ENCODE measurements at places on chromosomes 7 and 10.

DNA sequence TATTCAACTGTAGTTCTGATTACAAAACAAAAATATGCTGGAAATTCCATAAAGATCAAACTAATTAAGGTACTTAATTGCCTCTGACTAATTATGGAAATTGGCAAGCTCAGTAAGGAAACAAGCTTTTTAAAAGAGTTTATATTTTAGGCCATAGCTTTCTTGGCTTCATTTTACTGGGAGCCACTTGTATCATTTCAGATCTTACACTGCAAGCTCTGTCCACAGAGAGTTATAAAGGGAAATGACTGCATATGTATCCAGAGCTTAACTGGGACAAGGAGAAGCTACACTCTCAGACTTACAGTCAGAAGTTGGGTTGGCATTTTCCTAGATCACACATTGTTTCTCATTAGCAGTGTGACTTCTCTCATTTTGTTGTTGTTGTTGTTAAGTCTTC lies 92.4 kb downstream of the LRRN3 start:
- DNase-seq: no peak

GRCh38 chr7:145915679-145916078 lies 200.9 kb upstream of the CNTNAP2 start:
- no peak for DNase-seq

DNA sequence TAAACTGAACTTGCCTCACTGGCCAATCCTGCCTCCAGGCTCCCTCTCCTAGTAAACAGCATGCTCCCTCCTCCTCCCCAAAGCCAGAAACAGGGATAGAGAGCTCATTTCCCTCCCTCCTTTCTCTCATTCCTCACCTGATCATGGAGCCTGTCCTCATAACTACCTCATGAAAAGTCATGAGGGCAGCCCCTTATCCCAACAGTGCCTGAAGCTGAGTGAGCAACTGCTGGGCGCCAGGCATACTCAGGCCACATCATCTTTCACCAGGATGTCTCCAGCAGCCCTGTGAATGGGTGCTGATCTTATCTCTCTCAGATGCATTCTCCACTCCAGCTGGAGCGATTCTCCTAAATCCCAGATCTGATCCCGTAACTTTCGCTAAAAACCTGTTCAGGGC lies 307.2 kb downstream of the PRPF18 start:
- DNase-seq: no peak

GRCh38 chr10:44858988-44859387 lies 52.1 kb upstream of the TMEM72 start:
- no peak for DNase-seq

DNA sequence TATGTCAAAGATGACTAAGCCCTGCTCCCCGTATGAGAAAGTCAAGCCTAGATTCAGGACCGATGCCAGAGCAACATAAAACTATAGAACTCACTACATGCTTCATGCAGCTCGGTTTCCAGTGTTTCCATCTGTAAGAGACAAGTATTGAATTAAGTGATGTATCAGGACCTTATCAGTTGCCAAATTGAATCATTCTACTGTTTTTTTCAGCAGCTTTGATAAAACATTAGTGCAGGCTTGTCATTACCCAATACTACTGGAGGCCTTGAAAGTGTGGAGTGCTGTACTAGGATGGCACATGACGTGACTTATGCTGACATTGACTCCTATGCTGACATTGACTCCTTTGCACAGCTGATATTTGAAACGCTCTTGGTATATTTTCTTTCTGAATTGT lies 10.8 kb upstream of the NRP1 start:
- no peak for DNase-seq

- DNase-seq: no peak
Measured at GRCh38 chr7:36814311-36814710, 90.0 kb upstream of the AOAH start.

DNA sequence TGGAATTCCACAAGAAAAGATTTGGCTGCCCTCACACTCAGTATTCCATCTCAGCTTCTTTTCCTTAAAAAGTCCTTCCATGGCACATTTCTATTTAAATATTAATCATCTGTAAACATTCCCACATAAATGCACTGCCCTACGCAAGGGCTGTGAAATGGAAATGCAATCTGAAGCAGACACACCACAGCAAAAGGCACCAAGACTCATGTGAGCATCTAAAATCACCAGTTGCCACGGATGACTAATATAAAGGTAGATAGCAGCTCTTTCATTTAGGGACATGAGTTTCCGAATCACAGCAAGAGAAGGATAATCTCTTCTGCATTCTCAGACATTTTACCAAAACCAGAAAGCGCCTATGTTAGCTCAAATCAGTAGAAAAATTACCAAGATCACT lies 31.6 kb downstream of the COA1 start:
- DNase-seq: no peak

DNA sequence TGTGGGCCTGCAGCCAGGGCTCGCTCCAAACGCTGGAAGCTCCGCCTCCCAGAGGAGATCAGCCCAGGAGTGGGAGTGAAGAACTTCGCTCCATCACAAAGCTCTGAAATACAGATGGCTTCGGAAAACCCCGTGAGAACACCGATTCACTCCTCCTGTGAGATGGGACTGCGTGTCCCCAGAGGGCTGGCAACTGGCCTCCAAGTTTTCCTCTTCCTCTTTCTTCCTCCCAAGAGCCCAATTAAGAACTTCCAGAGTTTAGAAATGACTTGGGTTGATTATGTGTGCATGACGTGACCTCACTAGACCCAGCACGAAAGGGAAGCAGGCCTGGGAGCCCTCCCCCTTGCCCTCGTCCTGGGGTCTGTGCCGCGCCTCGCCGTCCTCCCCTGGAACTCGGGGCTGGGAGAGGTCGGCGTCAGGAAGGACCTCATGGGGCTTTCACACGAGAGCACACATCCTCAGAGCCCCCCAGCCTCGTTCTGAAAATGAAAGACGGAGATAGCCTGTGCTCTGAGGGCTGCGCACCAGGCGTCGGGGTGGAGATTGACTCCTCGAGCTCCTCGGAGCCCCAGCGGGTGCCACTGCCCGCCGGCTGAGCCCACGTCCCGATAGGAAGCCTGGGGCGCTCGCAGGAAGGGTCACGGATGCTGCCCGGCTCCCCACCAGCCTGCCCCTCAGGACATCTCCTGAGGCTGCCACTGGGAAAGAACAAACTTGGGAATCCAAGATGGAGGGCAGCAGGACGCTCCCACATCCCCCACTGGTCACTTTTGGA lies 37.8 kb downstream of the PTPRN2 start:
- no peak for DNase-seq

DNA sequence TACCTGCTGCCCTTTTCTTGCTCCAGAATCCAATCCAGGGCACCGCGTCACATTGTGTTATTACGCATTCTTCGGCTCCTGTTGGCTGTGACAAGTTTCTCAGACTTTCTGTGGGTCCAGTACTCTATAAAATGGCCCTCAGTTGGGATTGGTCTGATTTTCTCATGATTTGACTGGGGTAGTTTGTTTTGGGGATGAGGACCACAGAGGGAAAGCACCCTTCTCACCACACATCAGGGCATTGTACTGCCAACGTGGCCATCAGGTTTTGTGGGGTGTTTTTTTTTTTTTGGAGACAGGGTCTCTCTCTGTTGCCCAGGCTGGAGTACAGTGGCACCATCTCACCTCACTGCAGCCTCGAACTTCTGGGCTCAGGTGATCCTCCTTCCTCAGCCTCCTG lies 17.0 kb upstream of the ORAI2 start:
- no peak for DNase-seq

DNA sequence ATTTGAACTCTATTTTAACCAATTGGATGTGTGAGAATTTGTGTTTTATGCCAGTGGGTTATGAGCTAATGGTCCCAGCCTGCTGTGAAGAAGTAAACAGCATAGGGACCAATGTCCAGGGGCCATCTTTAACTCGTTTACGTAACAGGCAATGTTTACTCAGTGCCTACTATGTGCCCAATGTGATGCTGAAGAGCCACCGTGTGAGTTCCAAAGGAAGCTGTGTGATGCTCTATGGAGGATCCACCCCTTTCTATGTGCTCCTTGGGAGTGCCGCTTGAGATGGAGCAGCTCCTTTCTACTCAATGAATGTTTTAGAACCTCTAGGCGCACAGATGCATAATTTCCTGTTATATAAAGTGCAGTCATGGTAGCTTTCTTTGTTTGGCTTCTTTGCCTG lies 21.3 kb downstream of the DYNC1I1 start:
- DNase-seq: no peak

DNA sequence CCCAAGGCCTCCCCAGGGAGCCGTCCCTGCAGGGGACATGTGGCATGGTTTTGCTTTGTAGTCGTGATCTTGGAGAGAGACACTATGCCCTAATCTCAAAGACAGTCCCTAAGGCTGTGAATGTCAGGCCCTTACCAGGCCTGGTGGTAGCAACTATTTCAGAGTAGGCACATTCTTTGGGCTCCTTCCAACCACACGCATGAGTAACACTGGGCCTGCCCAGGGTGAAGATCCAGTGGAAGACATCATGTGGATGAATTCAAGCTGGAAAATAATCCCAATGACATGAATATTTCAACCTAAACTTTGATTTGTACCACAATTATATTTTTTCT lies 39.5 kb upstream of the INSIG1 start:
- DNase-seq: no peak

- peak; percentile 80 for DNase-seq
Measured at GRCh38 chr7:55438757-55439525, 73.8 kb downstream of the LANCL2 start.

GRCh38 chr7:954330-955238 lies at the start of gene ADAP1:
ADAP1 (minus strand) TSS chr7:954680; CDS start chr7:954477, 203 bp downstream.
- DNase-seq: peak; percentile 49

DNA sequence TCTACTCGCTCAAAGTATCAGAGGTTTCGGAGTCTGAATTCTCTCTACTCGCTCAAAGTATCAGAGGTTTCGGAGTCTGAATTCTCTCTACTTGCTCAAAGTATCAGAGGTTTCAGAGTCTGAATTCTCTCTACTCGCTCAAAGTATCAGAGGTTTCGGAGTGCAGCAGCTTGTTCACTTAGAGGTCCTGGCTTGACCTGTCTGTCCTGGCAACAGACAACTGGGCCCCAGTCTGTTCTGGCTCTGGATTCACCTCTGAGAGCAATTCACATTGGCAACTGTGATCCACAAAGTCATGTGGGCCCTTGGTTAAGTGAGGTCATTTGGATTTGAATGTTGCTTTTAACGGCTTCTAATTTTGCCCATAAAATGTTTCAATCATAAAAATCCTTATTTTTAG lies 63.9 kb upstream of the ST8SIA6 start:
- no peak for DNase-seq

DNA sequence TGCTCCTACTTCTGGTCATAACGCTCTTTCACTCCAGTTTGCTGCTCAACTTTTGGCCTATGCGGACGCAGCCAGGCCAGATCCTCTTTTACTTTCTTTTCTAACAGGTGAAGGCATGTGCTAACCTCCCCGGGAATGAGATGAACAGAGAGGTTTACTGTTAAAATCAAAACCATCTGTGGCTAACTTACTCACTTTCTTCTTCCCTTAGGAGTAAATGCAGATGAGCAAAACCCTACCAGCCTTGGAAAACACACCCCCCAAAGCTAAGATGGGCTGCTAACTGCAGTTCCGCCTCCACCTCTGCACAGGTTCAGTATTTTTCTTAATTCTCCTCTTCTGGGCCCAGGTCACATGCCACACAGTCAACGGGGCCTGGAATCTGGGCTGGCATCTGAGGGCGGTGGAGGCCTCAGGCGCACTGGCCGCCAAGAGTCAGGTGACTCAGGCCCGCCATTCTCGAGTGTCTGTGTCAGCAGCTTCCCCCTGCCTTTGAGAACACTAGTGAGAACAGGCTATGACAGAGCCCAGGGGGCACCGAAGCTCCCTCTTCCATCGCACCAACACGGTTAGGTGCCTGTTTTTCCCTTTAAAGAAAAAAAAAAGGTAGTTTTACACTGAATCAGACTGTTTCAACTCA lies 11.1 kb downstream of the FAM53B start:
- DNase-seq: no peak

DNA sequence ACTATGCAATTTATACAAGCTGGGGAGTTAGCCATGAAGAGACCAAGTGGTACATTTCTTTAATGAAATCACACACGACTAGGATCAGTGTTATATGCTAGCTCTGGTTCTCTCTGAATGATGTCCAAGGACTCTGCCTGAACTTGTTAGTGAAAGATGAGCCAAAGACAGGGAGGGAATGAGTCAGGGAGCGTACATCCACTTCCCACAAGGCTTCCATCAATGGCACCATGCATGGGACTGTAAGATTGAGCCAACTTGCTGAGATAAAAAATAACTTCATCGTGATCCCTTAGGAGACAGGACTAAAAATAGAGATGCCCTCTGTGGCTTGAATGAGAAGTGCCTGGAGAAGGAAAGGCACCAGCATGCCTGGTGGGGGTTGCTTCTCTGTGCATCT lies 629.7 kb downstream of the ACTR3B start:
- no peak for DNase-seq

DNA sequence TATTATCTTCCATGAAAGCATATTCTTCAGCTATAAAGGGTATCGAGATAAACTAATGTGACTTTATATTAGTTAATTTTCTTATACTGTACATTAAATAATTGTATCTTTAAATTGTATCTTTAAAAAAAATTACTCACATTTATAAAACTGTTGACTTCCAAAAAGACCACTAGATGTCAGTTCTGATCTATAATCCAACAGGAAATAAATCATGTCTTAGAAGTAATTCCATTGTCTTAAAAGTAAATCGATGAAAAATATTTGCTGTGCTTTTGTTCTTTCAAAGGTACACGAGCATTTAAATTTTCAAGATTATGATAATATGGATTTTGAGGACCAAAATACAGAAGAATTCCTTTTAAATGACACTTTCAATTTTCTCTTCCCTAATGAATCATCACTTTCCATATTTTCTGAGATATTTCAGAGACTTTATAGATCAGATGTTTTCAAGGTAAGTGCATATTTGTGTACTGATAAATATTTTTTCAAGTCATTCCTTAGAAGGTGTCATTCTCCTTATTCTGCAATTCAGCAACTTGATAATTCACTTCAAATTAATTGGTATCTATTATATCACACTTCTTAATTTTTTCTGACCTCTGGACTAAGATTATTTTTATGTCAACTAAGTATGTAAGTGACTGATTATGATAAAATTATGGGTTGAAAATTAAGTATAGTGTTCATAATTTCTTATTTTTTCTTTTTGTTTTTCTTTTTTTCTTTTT lies 138.5 kb downstream of the CPED1 start:
- DNase-seq: no peak

- DNase-seq: no peak
Measured at GRCh38 chr10:125283191-125283835, 123.0 kb upstream of the CTBP2 start.

GRCh38 chr10:47042780-47043750 lies 131.8 kb downstream of the PTPN20 start:
- DNase-seq: no peak

- DNase-seq: peak; percentile 2
Measured at GRCh38 chr10:79947083-79947415, 1.9 kb downstream of the SFTPD start.

DNA sequence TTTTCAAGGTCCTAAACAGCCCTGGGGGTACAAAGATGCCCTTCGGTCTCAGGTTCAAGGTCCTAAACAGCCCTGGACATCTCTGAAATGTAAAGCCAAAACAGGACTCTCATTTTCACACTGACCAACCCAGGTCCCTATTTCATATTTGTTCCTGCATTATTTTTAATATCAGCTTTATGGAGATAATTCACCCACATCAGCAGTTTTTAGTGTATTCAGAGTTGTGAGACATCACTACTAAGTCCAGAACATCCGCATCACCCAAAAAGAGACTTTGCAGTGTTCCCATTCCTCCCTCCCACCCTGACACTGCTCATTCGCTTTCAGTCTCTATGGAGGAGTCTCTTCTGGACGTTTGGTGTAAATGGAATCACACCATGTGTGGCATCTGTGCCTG lies 420.2 kb downstream of the PTPRN2 start:
- no peak for DNase-seq

GRCh38 chr7:22723181-22723601 lies 3.8 kb upstream of the IL6 start:
- no peak for DNase-seq

- DNase-seq: no peak
Measured at GRCh38 chr7:82015751-82016150, 245.9 kb upstream of the HGF start.

Measured in COR-L47 (cell line).